ENCODE measurements at places on chromosomes 3 and 15.

GRCh38 chr3:196813903-196814302, 53.8 kb upstream of the SENP5 start:
- DNase-seq = no peak

DNA sequence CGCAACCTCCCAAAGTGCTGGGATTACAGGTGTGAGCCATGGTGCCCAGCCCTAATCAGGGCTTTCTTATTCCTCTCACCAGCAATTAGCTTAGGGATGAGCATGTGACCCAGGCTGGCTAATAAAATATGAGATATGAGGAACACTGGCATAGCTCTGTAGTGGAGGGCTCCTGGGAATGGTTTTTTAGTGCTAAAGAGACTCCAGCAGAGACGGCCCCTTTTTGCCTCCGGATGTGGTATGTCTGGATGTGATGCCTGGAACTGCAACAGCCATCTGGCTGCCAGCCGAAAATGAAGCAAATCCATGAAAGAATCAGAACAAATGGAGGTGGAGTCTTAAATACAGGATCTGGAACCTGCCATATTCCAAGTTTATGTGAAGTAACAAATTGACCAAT, 69.1 kb upstream of the MAGI1 start:
- no peak for DNase-seq

GRCh38 chr15:59437142-59437816, 707 bp upstream of the FAM81A start:
- no peak for DNase-seq

- no peak for DNase-seq
These were observed 506.3 kb downstream of the SHQ1 start for GRCh38 chr3:72341920-72342319.

DNA sequence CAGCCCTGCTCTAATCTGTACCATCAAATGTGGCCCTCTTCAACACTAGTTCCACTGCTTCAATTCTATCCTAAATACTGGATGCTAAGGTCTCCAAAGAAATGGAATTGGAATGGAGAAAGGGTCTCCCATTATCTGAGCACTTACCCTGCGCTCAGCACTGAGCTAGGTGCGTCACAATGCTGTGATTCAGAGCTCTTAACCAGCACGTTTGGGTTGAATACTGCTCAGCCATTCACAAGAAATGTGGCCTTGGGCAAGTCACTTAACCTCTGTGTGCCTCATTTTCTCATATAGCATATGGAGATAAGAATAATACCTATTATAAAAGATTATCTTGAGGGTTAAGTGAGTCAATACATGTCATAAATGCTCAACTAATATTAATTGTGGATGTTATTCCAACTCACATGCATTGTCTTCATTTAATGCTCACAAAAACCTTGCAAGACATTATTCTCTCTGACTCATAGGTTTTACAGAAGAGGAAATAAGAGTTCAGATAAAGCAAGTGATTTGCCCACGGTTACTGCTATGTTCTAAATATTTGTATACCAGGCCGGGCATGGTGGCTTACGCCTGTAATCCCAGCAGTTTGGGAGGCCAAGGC, 27.4 kb upstream of the SRGAP3 start:
- DNase-seq = no peak

Data from activated CD4-positive, alpha-beta T cell treated with anti-CD3 and anti-CD28 coated beads, Interleukin-2, amount 50 U/mL, for 1 hour (primary cell).